ENCODE measurements at places on chromosomes 11 and 22.

- no peak for DNase-seq
Observed at GRCh38 chr11:87361891-87362290, 324.2 kb downstream of the TMEM135 start.

DNA sequence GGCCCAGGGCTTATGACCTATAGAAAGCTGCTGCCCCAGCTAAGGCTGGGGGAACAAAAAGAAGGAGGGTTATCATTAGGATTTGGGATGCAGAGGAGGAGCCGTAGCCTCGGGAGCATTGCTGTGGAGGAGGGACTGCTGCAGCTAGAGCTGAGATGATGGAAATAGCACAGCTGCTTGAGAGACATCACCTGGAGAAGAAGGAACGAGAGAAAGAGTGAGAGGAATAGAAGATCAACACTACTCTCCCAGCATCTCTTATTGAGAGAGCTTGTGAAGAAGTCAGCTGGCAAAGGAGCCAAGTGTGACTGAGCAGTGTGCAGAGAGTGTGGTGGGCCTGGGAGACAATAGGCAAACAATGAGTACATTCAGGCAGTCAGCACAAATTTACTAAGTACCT is 100.7 kb upstream of the PLET1 start:
- no peak for DNase-seq

DNA sequence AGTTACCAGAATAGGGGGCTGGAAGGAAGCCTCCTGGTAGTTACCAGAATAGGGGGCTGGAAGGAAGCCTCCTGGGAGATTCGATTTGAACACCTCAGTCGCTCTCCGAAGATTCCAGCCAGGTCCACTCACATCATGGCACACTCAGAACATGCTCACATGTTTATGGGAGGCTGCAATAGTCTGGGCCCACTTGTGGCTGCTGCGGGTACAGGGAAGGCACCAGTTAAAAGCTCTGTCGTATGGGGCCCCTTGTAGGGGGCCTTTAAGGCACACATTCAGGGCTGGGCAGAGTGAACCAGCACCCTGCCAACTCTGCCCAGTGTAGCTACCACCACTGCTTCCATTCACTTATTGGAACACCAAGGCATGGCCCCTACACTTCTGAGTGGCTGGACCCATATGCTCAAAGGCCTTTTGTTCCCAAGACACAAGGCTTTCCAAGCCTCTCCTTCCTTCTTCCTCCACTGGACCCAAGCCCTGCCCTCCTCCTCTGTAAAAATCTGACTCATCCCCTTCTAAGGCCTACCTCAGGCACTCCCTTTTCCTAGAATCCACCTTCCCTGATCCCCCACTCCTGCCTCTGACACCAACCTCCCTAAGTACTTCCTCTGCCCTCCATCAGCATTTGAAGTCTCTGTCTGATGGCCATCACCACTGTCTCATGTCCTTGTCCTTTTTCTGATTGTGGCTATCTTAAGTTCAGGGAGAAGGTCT is 28.0 kb downstream of the USP35 start:
- DNase-seq, result no peak

- DNase-seq, result no peak
Observed at GRCh38 chr22:49390954-49391353, 436.7 kb downstream of the BRD1 start.

DNA sequence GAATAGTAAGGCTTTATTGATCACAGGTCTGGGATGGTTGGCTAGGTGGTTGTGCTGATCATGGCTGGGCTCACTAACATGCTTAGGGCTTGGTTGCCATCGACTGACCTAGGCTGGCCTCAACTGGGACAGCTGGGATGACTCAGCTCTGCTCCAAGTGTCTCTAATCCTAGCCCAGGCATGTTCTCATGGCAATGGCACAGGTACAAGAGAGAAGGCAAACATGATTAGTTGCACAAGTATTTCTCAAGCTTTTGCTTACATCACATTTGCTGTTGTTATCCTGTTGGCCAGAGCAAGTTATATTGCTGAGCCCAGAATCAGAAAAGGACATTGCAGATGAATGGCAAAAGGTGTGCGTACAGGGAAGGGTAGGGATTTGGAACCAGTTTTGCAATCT is 68.5 kb upstream of the SLC35C1 start:
- DNase-seq, result no peak

DNA sequence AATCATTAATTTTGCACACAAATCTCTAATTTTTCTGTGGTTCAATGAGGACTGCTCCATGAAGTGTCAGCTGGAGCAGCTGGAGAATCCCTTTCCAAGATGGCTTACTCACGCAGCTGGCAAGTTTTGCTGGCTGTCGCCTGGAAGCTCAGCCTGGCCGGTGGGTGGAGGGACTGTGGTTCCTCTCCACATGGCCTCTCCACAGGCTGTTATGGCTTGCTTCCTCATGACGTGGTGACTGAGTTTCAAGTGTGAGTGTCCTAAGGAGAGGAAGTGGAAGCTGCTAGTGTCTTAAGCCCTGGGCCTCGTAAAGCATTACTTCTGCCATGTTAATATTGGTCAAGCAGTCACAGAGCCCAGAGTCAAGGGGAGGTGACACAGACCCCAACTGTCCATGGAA is 14.0 kb upstream of the NRIP3 start:
- no peak for DNase-seq

DNA sequence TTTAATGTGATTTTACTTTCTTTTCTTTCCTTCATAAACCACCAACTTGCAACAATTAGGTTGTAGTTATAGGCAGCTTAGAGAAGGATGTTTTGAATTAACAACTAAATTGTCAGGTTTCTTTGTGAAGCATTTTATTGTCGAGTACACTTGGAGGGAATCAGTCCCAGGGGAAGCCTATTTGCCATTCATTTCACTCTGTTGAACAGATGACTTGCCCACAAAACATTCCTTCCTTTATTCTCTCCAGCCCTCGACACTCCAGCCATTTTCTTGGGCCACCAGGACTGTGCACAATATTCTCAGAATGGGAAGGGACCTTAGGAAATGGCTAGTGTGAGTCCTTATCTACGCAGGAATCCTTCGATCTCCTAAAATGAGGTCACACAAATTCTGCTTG is 620.6 kb downstream of the SOX6 start:
- no peak for DNase-seq

- DNase-seq, result no peak
Observed at GRCh38 chr22:27011133-27011532, 353.7 kb downstream of the MIAT start.

DNA sequence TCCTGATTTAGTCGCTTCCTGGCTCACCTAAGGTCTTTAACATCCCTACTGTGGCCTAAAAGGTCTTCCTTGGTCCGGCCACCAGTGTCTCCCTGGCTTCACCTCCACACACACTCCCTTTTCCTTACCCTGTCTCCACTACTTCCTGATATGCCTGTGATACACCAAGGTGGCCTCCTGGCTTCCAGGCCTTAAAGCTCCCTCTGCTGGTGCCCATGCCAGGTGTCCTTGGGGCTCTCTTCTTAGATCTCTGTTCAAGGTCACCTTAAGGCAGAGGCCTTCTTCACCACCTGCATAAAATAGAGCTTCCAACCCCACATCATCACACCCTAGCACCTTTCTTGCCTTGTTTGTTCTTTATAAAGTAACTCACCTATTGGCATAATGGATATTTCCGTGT is 787.7 kb downstream of the NTM start:
- DNase-seq, result no peak

- no peak for DNase-seq
Observed at GRCh38 chr11:66258473-66258893, 10.0 kb upstream of the RAB1B start.

DNA sequence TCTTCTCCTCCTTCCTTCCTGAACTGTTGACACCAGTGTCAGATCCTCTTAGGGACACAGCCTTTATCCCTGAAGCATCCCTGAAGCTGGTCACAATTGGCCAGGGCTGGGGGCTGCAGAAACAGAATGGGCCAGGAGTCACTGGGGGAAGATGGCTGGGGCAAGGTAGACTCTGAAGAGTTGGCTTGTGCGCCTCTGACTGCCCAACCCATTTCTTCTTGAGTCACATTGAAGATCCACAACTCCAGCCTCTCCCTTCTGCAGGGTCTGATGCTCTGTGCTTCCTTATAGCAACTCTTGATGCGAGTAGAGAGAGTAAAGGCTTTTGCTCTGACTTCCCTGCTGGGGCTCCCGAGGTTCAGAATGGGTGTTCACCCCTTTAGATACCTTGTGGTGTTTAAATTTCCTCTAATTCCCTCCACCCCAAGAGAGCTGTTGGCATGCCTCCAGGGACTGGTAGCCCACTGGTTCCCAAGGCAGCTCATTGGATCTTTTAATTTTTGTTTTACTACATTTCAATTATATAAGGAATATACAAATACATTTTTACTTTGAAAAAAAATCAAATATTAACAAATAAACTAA is 13.4 kb downstream of the PRDM11 start:
- DNase-seq, result no peak

- no peak for DNase-seq
Observed at GRCh38 chr22:26756675-26757293, 99.4 kb downstream of the MIAT start.
